ENCODE measurements at places on chromosomes 2 and 18. TPM values are rescaled to one million over a fixed set of nuclear protein-coding genes. Genes with fewer than 3 reads are reported as not detected.

LOXHD1 gene
- total RNA-seq: not detected

- DNase-seq: no peak
These were observed 11.4 kb upstream of the XPO1 start for GRCh38 chr2:61549546-61549945.

- no peak for DNase-seq
These were observed 135.2 kb downstream of the RTN4 start for GRCh38 chr2:54915101-54915500.

DNA sequence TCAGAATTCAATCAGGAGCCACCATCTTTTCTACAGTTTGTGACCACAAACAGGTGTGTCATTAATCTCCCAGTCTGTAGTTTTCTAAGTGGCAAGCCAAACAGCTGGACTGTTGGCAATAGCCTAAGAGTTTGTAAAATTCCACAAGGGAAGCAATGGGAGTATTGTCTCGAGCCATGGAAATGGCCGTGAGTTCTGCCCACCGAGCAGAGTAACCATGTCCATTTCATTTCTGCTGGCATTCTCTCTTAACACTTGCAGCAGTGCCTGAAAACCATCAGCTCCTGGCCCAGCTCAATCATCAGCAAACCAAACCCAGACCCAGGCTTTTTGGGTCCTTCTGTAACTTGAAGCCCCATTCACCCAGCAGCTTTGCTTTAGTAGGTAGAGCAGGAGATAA is 387.8 kb upstream of the CDH7 start:
- no peak for DNase-seq

DNA sequence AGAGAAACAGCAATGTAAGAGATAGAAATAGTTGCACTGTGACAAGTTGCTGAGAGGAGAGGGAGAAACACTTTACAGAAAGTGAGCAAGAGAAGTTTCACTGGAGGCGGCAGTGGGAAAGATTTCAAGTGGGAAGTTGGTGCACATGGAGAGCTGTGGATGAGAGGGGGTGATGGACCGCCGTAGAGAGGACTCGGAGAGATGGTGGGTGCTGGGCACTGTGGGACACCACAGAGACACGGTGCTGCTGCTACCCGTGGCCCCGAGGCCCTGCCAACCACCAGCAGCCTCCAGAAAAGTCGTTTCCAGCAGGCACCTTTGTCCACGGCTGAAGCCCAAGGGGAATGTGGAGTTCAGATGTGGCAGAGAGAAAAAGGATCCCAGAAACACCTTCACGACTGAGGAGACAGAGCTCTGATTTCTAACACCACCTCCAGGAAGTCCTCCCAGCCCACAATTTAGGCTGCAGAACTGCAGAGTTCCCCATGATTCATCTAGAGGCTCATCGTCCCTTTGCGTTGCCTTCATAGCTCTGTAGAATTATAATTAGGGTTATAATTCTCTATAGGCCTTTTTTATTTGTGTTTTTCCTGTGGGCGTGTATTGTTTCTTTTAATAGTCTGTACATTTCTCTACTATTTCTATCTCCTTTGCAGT is 15.9 kb upstream of the IGFBP2 start:
- DNase-seq: no peak

- DNase-seq: no peak
These were observed 452.7 kb upstream of the NRXN1 start for GRCh38 chr2:51484605-51485004.
